OCI-LY7 (cell line): ENCODE measurements at places on chromosomes 12 and 14.

DNA sequence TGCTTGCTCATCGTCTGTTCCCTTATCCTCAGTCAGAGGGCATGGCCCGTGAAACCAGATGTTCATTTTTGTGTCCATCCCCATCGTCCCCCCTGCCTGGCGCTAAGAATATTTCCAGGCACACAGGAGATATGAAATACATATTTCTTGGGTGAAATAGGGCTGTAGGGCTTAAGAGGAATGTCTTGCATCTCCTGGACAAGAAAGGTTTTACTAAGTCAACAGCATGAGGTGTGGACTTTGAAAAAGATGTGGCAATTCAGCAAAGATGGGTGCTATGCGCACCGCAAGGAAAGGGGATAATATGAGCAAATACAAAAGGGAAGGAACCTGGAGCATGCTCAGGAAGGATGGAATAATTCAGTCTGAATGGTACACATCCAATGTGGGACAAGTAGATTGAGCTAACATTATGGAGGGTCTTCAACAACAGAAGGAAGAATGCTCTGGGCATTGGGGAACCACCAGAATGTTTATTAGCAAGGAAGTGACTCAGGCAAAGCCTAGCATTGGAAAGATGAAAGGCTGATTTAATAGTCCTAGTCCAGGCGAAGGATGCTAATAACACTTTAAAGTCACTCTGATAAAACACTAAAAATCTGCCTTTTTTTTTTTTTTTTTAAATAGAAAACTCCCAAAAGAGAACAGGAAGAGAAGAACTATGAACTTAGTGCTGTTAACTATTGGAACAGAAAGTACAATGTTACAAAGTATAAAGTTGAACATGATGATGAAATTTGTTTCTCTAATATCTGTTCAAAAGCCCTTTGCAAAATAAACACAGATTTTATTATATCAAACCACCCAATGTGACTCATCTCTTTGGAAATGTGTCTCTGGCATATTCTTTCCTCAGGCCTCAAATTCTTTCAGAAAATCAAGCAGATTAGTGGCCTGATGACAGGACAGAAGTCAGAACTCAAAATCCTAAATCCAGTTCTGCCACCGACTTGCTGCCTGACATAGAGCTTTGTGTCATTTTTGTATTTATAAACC, 449.5 kb downstream of the BCAT1 start:
- no peak for DNase-seq

DNA sequence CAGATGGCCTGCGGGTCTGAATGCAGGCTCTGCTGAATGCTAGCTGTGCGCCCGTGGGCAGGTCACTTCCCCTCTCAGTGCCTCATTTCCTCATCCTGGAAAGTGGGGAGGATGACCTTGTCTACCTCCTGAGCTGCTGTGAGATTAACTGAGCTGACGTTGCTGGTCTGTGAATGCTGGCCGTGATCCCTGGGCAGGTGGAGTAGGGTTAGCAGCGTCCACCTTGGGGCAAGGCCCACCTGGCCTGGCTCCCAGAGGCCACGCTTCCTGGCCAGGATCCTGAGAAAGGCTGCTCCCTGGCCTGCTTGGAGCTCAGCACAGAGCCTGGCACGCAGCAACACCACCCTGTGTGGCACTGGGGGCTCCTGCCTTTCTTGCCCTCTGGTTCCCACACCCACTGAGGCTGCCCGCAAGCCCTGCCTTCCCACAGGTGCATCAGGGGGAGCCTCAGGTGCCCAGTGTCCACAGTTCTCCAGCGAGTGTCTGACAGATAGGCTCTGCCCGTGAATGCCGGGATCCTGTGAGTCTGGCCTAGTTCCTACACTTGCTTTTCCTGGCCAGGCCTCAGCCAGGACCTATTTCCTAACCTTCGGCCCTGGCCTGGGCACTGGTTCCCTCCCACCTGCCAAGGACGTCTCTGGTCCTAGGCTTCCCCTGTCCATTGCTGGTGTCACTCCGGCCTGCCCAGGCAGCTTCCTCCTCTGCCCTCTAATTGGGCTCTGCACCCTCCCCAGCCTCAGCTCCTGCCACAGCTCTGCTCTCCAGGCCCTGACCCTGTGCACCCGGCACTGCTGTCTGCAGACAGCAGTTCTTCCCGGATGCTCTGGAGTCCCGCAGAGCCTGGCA, 37.2 kb upstream of the TDRD9 start:
- DNase-seq = no peak

GRCh38 chr12:76611533-76611932, 52.0 kb upstream of the OSBPL8 start:
- DNase-seq = no peak

DNA sequence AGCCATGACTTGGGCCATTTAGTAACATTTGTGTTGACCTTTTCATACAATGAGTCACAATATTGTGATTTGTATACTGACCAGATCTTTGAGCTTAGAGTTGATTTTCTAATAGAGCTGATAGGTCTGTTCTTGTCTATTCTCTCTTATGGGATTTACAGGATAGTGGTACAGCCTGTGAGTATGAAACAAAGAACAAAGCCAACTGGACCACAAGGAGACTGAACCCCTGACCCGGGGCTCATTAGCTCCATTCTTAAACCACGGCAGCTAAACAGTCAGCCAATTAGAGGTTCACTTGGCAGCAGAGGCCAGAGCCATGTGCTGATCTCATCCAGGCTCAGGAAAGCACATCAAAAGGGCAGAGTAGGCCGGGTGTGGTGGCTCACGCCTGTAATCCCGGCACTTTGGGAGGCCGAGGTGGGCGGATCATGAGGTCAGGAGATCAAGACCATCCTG, 59.1 kb upstream of the GNPNAT1 start:
- no peak for DNase-seq

- DNase-seq = no peak
Observed at GRCh38 chr14:22535916-22536315, 53.1 kb downstream of the DAD1 start.

DNA sequence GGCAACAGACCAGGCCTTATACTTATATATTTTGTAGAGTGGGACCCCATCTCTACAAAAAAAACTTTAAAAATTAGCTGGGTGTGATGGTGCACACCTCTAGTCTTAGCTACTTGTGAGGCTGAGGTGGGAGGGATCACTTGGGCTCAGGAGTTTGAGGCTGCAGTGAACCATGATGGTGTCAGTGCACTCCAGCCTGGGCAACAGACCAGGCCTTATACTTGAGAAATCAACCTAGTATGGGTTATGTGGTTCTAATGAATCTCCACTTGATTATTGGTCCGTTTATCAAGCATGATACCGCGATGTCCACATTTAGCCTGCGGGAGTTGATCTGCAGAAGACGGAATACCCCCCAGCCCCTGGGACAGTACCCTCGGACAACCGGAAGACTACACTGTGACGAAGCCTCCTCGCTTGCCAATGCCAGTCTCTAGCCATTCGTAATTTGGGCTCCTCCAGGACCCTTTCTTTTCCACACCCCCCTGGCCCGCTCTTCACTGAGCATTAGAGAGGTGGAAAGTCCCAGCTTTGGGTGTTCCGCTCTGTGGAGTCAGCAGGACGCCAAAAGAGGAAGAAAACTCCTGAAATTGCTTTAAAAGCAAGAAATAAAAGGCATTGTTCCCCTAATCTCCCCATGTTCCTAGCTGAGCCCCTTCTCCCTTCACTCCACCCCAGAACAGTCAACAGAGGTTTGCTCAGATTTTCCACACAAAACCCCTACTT, 19.4 kb downstream of the LTBP2 start:
- DNase-seq = no peak

- DNase-seq = no peak
Observed at GRCh38 chr12:10170216-10170615, 1.7 kb downstream of the OLR1 start.

GRCh38 chr12:25422241-25422640, 130.8 kb downstream of the LMNTD1 start:
- DNase-seq = no peak

DNA sequence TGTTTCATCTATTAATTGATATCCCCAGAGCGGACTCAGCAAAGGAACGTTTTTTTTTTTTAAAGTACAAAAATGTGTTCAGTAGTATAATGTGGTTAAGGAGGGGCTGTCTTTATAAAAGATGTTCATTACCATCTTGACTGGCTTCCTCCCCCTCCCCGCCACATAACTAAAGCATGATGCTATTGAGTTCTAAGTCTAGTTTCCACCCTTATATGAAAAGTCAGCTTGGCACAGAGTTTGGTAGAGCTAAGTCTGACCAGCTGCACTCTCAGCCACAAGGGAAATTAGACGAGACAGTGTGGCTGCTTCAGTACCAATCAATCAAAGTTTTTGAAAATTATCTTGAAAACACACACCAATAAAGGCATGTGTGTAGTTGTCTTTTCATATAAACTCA, 1.9 kb upstream of the MYBPC1 start:
- DNase-seq = no peak

- DNase-seq = no peak
Observed at GRCh38 chr12:110896559-110896958, 23.8 kb downstream of the MYL2 start.

DNA sequence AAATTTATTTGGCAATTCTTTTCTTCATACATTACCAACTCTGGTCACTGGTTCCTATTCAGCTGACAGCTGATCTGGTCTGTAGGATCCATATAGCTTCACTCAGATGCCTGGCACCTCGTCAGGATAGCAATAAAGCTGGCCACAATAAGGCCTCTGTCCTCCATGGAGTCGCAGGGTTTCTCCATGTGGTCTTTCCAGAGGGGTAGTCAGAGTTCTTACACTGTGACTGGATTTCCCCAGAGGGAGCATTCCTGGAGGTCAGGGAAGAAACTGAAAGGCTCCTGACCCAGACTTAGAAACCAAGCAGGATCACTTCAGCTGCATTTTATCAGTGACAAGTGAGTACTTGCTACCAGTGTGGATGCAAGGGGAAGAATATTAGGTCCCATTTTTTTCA, 34.9 kb upstream of the SIX1 start:
- no peak for DNase-seq

DNA sequence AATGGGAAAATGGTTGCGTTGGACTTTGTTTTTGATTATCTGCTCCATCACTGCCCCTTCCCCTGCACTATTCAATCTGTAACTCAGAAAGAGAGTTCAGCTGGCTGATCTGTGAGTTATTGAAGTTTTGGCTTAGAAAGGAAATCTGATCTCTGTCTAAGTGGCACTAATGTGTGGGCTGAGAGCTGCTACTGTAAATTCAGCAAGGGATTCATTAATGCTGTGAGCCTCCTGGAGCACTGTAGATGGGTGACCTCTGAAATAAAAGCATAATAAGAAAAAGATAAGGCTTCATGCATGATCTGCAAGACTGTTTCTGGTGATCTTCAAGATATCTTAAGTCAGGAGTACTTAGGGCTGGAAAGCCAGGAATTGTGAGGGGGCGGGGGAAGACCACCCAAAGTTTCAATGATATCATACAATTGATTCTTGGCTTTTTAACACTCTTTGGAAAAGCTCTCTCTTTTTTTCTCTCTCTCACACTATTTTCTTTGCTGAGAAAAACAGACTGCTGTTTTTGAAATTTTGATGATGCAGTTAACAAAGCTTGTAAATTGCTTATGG, 101.1 kb downstream of the C12orf75 start:
- DNase-seq = no peak

- no peak for DNase-seq
Observed at GRCh38 chr12:11764837-11765236, 115.4 kb downstream of the ETV6 start.

- no peak for DNase-seq
Observed at GRCh38 chr12:99985129-99985570, 414 bp upstream of the ANKS1B start.

DNA sequence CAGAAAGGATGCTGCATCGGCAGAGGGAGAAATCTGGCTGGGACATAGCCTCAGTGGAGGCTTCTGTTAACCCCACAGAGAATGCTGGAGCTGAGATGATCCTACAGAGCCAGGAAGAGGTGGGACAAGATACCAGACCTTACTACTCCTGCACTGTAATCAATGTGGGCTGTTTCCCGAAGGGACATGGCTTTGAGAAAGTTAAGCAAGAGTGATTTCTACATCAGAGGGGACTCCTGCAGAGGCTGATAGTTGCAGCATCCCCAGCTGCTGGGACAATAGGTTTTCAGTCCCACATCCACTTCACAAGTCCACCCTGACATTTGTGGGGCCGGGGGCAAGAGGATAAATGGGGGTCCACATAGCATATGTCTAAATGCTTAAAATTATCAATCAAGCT, 22.5 kb upstream of the CMKLR1 start:
- no peak for DNase-seq

DNA sequence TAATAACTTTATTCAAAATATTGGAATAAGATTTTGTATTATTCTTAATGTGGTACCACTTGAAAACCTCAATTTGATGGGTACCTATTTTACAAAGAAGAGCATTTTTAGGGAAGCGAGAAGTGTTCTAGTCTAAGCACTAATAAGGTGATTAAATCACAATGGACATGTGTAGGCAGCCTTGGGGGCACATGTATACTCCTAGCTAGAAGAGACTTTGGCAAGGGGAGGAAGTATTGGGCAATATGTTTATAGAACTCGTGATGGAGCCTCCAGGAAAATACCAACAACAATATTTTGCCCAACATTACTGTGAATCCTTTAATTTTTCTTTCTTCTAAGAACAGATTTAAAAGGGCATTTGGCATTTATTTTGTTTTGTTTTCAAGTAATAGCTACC, 280.3 kb downstream of the ADAMTS20 start:
- no peak for DNase-seq

DNA sequence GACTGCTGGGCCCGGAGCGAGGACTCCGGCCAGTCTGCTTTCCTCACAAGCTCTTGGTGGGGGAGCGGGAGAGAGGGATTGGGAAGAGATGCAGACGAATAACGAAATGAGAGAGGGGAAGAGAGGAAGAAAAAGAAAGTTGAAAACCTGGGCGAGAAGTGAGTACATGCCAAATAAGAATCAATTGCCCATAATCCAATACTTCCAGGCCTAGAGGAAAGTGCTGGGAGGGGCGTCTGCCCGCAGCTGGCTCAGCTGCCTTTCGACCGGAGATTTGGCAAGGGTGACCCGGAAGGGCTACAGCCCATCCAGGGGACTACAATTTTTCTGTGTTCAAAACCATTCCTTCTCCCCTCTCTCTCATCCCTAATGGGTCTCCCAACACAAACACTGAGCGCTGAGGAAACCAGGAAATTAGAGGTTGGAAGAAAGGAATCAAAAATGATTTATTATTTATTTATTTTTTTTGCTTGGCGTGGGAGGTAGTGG, 4.9 kb downstream of the NKX2-1 start:
- DNase-seq = no peak

- DNase-seq = no peak
Observed at GRCh38 chr12:107605293-107605692, 80.3 kb upstream of the PWP1 start.

DNA sequence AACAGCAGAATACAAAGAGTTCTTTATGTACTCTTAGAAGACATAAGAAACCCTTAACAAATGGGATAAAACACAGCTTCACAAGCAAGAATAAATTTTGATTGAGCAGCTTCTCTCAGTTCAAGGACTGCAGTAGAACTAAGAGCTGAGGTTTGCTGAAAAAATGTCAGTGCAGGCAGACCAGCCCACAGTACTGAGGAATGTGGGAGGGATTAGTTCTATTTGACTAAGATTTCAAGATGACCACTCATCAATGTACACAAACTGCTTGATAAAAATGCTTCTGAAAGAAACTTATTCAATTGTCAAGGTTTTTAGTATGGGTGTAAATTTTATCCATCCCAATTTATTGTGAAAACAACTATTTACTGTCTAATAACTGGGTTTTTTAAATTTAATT, 138.4 kb downstream of the SEC23A start:
- no peak for DNase-seq
